ENCODE measurements at places on chromosomes 1 and 21.

DNA sequence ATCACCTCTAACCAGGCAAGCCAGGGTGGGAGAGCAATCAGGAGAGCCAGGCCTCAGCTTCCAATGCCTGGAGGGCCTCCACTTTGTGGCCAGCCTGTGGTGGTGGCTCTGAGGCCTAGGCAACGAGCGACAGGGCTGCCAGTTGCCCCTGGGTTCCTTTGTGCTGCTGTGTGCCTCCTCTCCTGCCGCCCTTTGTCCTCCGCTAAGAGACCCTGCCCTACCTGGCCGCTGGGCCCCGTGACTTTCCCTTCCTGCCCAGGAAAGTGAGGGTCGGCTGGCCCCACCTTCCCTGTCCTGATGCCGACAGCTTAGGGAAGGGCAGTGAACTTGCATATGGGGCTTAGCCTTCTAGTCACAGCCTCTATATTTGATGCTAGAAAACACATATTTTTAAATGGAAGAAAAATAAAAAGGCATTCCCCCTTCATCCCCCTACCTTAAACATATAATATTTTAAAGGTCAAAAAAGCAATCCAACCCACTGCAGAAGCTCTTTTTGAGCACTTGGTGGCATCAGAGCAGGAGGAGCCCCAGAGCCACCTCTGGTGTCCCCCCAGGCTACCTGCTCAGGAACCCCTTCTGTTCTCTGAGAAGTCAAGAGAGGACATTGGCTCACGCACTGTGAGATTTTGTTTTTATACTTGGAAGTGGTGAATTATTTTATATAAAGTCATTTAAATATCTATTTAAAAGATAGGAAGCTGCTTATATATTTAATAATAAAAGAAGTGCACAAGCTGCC, 19.8 kb downstream of the CSF1 start:
- no peak for DNase-seq

GRCh38 chr1:49171941-49172593, 395.4 kb upstream of the BEND5 start:
- DNase-seq = no peak

DNA sequence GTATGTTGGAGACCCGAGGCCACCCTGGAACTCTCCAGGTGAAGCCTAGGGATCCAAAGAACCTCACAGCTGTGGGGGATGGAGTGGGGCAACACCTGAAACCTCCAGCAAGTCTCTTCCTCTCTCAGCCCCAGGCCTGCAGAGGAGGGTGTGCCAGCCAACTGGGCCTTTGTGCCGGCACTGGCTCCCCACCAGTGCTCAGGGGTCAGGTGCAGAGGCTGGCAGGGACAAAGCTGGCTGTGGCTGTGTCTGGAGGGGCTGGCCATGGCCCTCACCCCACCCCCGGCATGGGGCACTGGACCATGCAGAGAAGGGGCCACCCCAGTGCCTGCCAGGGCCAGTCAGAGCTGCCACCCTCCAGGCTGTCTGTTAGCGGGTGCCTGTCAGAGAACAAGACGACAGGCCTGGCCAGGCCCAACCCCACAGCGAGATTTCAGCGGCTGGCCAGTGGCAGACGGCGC, 3.9 kb downstream of the COL18A1 start:
- no peak for DNase-seq

DNA sequence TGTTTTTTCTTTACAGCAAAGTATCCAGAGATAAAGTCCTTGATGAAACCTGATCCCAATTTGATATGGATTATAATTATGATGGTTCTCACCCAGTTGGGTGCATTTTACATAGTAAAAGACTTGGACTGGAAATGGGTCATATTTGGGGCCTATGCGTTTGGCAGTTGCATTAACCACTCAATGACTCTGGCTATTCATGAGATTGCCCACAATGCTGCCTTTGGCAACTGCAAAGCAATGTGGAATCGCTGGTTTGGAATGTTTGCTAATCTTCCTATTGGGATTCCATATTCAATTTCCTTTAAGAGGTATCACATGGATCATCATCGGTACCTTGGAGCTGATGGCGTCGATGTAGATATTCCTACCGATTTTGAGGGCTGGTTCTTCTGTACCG, 6.5 kb downstream of the DEGS1 start:
- DNase-seq = no peak

- DNase-seq = no peak
Measured at GRCh38 chr1:115732316-115732715, 36.2 kb downstream of the CASQ2 start.

GRCh38 chr1:156248323-156248683, 447 bp upstream of the PAQR6 start:
- no peak for DNase-seq

- no peak for DNase-seq
Measured at GRCh38 chr1:236392182-236392581, 1.9 kb upstream of the EDARADD start.

DNA sequence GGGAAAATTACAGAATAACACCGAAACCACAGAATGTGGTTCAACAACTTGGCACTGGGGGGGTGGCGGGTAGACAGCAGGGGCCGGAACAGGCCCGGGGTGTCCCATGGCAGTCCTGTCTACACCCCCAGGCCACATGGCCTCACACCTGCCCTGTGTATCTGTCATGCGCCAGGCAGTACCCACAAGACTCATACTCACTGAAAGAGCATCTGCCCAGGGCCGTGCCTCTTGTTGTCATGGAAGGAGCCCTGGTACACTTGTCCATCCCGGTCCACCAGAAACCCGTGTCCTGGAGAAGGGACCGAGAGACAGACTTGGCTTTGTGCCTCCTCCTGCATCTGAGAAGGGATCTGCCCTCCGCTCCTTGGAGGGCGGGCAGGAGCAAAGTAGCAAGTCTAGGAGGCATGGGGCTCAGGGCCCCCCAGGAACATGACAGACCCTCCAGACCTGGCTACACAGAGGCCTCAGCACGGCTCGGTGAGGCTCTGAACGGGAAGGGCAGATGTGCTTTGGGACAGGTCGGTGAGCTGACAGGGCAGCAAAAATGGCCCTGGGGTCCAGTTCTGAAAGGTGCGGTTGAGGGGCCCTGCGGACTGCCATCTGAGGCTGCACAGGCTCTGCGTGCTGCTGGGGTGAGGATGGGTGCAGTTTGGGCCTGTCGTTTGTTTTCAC, 5.6 kb downstream of the MORN1 start:
- no peak for DNase-seq

DNA sequence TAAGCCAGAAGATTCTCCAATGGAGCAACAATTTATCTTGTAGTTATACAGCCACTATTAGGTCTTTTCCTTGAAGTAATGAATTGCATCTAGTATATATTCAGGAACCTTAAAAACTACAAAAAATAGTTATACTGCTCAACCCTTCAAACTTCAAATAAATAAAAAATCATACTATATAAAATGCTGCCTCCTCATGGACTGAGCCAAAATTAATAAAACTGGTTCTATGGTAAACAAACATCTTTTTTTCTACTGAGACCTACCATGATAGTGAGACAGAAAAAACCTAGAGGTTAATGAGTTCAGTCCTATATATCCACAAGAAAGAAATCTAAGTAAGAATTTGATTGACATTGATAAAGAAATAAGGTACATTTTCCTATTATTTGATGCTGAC, 67.7 kb downstream of the GPATCH2 start:
- DNase-seq = no peak

DNA sequence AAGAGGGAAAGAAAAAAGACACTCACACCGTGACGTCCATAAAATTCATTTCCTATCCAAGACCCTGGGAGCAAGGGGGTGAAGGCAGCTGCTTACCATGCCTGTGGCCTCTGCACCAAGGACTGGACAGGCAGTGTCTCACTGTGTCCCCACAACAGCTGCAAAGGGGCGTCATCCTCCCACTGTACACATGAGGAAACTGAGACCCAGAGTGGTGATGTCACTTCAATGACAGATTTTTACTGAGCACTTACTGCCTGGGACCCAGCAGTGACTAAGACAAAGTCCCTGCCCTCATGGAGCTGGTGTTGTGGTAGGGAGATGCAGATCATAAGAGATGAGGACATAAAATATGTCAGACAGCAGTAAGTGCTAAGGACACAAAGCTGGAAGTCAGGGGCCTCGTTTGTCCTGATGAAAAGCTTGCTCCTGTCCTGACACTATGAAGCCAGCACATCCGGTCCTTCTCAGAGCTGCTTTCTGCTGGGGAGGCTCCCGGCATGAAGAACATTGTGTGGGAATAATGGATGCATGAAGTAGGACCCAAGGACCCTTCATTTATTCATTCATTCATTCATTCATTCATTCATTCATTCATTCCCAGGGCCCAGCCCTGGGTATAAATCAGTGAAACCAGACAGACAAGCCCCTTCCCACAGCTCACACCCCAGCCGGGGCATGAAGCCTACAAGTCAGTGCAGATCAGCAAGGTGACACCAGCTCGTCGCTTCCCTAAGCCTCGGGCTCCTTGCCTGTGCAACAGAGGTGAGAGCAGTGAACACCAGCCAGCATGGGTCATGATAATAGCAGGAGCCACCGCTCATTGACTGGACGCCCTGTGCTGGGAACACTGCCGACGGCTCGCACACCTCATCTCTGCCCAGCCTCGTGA, 473.7 kb downstream of the MATN1 start:
- DNase-seq = no peak

DNA sequence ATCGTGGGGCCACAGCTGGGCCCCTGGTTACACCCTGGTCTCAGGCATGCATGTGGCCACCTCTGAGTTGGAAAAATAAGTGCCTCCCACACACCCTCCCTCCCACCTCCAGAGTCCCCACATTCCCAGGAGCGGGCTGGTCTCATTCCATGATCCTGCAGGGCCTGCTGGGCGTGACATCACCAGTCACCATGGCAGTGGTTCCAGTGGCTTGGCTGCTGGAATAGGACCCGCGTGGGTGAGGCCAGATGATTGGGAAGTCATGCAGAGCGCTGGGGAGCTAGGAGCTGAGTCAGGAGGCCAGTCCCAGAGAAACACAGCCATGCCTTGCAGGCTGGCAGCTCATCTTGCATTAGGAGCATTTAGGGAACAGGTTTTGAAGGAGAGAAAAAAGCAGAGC, 125.4 kb upstream of the TMEM51 start:
- DNase-seq = no peak

- no peak for DNase-seq
Measured at GRCh38 chr21:41923631-41924367, 30.0 kb downstream of the C2CD2 start.

GRCh38 chr1:205769641-205770365, 5.5 kb downstream of the RAB29 start:
- DNase-seq = no peak

DNA sequence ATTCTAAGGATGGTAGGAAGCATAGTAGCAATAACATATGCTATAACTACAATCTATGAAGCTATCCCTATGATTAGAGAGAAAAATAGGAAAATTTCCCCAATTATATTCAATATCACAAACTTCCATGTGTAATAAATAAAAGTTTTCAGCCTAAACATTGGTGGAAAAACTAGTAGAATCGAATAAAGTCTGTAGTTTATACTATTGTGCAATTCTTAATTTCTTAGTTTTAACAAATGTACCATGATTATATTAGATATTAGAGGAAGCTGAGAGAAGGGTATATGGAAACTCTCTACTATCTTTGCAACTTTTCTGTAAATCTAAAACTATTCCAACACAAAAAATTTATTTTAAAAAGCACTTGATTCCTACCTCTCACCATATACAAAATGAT, 13.8 kb upstream of the GFI1 start:
- DNase-seq = no peak

- DNase-seq = no peak
Measured at GRCh38 chr1:186841599-186841998, 12.8 kb downstream of the PLA2G4A start.

DNA sequence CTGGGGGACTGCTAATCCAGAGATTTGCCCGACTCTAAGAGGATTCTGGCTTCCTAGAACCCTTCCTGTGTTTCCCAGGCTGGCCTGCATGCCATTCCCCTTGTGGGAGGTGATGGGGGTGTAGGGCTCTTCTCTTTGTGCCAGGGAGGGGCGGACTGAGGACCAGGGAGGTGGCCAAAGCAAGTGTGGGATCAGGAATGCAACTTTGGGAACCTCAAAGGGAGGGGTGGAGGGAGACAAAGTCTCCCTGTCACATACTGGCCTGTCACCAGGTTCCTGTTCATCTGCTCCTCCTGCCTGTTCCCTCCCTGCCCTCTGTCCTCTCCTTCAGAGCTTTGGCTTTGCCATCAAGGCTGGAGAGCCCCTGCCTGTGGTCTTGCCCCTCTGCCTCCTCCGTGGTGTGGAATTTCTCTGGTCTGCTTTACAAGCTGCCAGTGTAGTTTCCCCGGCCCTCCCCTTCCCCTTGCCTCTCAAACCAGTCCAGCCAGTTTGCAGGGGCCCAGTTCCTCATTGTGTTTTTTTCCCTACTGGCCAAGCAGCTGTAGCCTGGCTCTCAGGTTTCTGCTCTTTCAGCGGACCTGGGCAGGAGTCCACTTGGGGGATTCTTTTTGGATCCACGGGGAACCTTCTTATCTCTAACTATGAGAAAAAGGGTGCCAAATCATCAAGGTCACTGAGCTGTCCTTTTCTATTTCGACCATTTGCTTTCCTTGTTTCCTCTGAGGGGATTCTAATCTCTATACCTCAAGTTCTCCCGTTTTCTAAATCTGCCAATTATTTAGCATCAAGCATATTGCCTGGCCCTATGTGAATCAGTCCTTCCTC, 1.8 kb downstream of the CGN start:
- no peak for DNase-seq

DNA sequence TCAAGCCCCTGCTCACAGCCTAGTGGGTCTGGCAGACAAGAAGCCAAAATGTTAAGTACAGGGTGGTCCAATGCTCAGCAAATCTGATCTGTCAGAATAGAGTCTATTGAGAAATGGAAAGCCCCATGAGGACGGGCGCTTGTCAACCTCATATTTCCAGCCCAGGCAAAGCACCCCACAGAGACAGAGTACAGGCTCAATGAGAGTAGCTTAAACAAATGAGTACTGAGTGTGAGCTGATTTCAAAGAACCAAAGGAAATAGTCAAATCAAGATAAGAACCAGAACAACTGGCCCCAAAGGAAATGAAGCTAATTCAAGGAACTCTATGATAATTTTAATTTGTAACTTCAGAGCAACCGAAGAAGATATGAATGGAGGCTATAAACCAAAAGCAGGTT, 44.6 kb upstream of the SLC30A1 start:
- no peak for DNase-seq

DNA sequence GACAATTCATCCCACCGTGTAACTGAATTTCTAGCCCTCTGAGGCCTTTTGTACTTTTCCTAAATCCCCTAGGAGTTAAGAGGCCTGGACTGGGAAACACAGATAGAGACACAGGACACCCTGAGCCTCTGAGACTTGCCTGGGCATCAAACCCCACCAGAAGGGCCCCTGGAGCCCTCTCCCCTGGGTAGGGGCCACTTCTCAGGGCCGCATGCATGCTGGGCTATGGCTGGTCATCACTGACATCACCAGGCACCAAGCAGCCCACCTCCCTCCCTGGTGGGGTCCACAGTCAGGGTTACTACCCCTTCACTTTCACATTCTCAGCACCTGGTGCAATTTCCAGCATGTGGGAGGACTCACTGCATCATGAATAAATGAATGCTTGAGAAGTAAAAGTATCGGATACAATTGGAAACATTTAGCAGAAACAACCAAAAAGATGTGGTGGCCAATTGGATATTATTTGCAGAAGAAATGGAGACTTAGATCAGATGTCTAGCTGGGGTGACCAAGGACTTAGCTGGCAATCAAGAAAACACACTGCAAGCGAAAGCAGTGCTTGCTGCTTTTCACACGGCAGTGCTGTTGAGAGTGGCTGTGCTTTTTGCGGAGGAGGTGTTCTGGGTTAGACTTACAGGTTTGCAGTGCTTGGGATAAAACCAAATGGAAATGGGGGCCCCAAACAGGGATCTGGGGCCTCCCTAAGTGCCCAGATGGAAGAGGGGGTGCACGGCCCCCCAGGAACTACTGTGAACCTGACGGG, 950 bp upstream of the KRTAP10-7 start:
- DNase-seq = no peak

GRCh38 chr1:55310505-55310971, 95.4 kb upstream of the USP24 start:
- DNase-seq = no peak
